ENCODE measurements at places on chromosomes 5 and 9.

DNA sequence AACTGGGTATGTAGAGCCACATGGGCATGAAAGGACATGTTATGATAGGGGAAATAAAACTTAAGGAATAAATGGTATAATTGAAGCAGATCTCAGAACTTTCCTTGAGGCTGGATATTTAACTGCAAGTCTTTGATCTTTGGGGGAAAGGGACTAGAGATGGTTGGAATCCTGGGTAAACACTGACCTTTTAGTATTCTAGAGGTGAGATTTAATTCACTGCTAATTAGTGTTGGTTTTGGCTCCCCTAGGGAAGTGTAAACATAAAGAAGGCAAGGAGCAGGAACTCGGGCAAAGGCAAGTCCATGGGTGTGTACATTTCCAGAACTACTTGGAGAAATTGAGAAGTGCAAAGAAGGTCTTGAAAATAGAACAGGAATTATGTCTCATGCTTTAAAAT lies 16.6 kb downstream of the NIM1K start:
- DNase-seq: no peak
- no peaks in the 10 kb centered on the region for H3K4me1 ChIP-seq
- H3K4me3 ChIP-seq: no peak overlapping the region
- H3K27ac ChIP-seq: no peak overlapping the region

- H3K27ac ChIP-seq: no peak overlapping the region
- H3K36me3 ChIP-seq: peaks cover 45% of the 10 kb centered on the region
- DNase-seq: no peak
- no peaks in the 10 kb centered on the region for H3K27me3 ChIP-seq
Observed at GRCh38 chr5:103126557-103126956, 6.5 kb downstream of the PPIP5K2 start.

DNA sequence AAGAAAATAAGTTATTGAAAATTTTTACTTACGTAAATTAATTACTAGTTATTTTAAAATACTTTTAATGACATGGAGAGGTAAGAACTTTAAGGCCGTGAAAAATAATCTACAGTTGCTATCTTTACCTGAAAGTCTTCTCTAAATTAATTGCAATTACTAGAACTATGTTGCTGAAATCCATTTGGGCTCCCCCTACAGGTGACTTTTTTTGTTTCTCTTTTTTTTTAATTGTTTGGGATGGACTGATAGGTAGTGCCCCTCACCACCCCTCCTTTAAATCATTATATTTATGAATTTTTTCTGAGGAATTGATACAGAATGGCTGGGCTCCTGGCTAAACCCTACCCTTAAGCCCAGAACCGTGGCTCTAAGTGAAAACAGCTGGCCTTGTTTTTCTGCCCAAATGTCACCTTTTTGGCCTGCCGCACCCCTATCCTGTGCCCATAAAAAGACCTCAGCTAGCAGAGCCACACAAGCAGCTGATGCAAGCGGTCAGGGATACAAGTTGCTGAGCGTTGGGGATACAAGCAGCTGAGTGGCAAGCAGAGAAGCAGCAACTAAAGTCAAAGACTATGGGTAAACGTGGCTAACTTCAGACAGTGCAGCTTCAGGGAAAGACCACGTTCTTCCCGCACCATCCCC lies 315.2 kb upstream of the ACO1 start:
- DNase-seq: no peak
- no peaks in the 10 kb centered on the region for H3K36me3 ChIP-seq
- no peaks in the 10 kb centered on the region for H3K27me3 ChIP-seq
- H3K27ac ChIP-seq: no peak overlapping the region
- no peak overlapping the region for H3K4me3 ChIP-seq

GRCh38 chr9:83981126-83981871 lies 694 bp downstream of the RMI1 start:
- H3K4me1 ChIP-seq: peaks cover 37% of the 10 kb centered on the region
- peaks cover 67% of the 10 kb centered on the region for H3K36me3 ChIP-seq
- H3K27me3 ChIP-seq: no peaks in the 10 kb centered on the region
- peak overlapping the region; percentile 98 for H3K27ac ChIP-seq

GRCh38 chr5:94618029-94618492 lies 343 bp downstream of the KIAA0825 start:
- H3K27ac ChIP-seq: peak overlapping the region; percentile 99
- H3K27me3 ChIP-seq: no peaks in the 10 kb centered on the region
- DNase-seq: no peak
- peaks cover 20% of the 10 kb centered on the region for H3K36me3 ChIP-seq

DNA sequence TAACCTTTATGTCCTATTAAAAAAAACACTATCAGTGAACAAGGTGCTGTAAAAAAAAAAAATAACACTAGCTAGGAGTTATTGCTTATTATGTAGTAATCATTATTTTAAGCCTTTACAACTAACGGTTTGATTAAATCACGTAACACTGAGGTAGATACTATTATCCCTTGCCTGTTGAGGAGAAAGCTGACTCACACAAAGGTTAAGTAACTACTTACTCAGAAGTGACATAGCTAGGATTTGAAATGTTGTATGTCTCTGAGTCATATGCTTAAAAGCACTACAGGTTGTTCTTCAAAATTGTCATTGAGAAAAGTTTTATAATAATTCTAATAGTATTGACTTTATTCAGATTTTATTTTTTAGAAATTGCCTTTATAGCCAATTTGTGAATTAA lies 8.8 kb downstream of the TENT2 start:
- H3K4me1 ChIP-seq: peaks cover 58% of the 10 kb centered on the region
- no peak overlapping the region for H3K4me3 ChIP-seq
- H3K27ac ChIP-seq: no peak overlapping the region
- no peak for DNase-seq
- H3K36me3 ChIP-seq: peaks cover 94% of the 10 kb centered on the region
- H3K27me3 ChIP-seq: no peaks in the 10 kb centered on the region

DNA sequence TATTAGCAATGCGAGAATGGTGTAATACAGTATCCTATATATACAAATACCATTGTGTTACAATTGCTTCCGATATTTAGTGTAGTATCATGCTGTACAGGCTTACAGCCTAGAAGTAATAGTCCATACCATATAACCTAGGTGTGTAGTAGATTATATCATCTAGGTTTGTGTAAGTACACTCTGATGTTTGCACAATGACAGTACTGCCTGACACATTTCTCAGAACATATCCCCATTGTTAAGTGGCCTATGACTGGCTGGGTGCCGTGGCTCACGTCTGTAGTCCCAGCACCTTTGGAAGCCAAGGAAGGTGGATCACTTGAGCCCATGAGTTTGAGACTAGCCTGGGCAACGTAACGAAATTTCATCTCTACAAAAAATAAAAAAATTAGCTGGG lies 124.6 kb downstream of the PAM start:
- H3K36me3 ChIP-seq: peaks cover 41% of the 10 kb centered on the region
- no peak overlapping the region for H3K27ac ChIP-seq
- DNase-seq: no peak
- H3K4me1 ChIP-seq: no peaks in the 10 kb centered on the region

DNA sequence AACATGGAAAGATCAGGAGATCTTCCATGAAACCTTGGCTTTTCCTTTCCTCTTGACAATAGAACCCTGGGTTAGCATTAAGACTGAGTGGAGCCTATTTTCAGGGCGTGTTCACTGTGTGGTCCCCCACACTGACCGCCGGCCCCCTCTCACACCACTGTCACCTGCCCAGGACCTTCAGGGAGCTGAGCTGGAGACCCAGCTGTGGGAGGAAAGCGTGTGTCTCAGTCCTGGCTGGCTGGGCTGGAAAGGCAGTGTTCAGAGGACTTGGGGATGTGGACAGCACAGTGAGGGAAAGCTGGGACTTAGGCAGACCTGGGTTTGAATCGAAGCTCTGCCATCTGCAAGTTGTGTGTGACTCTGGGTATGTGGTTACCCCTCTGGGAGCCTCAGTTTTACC lies 268.1 kb downstream of the NSG2 start:
- peaks cover 61% of the 10 kb centered on the region for H3K27me3 ChIP-seq
- H3K4me1 ChIP-seq: peaks cover 2% of the 10 kb centered on the region
- no peak overlapping the region for H3K4me3 ChIP-seq
- H3K27ac ChIP-seq: no peak overlapping the region

DNA sequence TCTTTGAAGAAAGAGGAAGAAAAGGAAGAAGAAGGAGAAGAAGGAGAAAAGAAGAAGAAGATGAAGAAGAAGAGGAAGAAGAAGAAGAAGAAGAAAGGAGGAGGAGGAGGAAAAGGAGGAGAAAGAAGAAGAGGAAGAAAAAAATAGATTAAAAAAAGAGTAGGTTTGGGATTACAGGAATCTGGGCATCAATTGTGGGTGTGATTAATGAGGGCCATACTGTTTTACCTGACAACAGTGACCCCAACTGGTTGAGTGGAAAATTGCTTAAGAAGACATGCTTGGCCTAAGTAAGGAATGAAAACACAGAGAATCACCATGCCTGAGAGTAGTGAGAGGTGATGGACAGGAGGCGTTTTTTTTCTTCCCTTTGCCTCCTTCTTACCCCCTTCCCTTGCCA lies 114.6 kb downstream of the FAM170A start:
- DNase-seq: no peak
- H3K4me3 ChIP-seq: no peak overlapping the region
- no peaks in the 10 kb centered on the region for H3K4me1 ChIP-seq

- peaks cover 76% of the 10 kb centered on the region for H3K36me3 ChIP-seq
- H3K4me3 ChIP-seq: no peak overlapping the region
- no peaks in the 10 kb centered on the region for H3K27me3 ChIP-seq
Observed at GRCh38 chr5:154449786-154450185, 4.0 kb downstream of the SAP30L start.

DNA sequence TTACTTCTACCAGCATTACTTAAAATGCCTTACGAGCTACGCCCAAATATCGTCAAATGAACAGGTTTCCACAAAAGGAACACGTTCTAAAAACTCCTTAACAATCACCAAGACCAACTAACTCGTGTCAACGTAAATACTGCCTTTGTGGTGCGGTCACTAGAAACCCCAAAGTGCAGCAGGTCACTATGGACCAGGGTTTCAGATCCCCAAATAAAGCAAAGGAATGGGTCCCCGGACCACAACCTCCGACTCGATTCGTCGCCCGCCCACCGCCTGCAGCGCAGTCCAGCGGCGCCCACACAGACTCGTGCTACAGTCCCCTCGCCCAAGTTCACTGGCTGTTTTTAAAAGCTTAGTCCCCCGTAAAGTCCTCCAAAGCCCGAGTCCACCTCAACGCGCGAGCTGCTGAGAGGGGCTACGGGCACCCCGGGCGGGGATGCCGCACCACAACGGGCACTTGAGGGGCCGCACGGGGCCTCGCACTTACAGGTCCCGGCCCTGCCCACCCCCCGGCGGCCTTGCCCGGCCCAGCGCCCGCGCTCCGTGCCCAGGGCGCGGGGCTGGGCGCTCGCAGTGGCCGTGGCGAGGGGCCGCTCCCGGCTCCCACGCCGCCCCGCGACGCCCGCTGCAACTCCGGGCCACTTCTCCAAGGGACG lies 1.1 kb downstream of the NFIB start:
- H3K4me3 ChIP-seq: peak overlapping the region; percentile 70
- no peak overlapping the region for H3K27ac ChIP-seq
- peaks cover 23% of the 10 kb centered on the region for H3K4me1 ChIP-seq
- peaks cover 74% of the 10 kb centered on the region for H3K27me3 ChIP-seq

GRCh38 chr5:87004101-87004500 lies 263.6 kb upstream of the RASA1 start:
- H3K36me3 ChIP-seq: no peaks in the 10 kb centered on the region
- H3K27me3 ChIP-seq: peaks cover 4% of the 10 kb centered on the region
- H3K27ac ChIP-seq: no peak overlapping the region
- H3K4me3 ChIP-seq: no peak overlapping the region

DNA sequence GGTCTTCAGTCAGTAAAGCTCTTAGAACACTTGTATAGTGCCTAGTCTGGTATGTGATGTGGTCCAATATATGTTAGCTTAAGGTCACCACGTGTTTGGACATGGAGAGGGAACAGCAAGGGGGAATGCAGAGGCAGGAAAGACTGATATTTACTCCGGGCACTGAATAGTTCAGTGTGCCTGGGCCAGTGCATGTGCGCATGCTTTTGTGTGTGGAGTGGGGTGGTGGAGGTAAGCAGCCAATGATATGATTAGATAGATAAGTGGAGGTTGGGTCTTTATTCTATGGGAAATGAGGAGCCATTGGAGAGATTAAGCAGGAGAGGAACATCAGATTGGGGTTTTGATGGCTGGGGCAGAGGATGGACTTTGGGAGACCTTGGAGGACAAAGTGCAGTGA lies 14.0 kb downstream of the OR13J1 start:
- DNase-seq: no peak
- H3K27ac ChIP-seq: no peak overlapping the region
- H3K4me1 ChIP-seq: no peaks in the 10 kb centered on the region
- H3K4me3 ChIP-seq: no peak overlapping the region
- H3K36me3 ChIP-seq: no peaks in the 10 kb centered on the region
- peaks cover 2% of the 10 kb centered on the region for H3K27me3 ChIP-seq

DNA sequence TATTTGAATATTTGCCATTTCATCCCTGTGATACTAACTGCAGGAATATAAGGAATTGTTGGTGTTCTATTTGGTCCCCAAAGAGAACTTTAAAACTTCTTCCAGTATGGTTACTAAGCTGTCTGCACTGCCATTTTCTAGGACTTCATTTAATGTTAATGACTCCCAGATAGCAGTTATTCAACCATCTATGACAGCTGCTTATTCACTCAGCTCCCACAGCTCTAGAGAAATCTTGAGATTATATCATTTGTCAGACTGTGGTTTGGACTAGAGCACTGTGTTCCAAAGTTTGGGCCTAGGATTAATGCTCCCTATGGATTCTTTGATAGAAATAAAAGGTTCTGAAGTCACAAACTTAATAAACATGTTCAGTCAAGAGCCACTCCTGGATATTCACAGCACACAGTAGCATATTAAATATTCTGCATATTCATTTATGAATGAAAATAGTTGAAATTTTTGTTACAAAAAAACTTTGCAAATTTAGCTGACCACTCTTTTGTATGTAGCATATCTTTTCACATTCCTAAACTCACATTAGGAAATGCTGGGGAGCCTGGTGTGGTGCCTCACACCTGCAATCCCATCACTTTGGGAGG lies 173.7 kb downstream of the NFIB start:
- no peak for DNase-seq
- no peak overlapping the region for H3K27ac ChIP-seq
- H3K27me3 ChIP-seq: no peaks in the 10 kb centered on the region
- no peaks in the 10 kb centered on the region for H3K4me1 ChIP-seq

GRCh38 chr9:32554591-32554990 lies 2.2 kb upstream of the TOPORS start:
- no peak overlapping the region for H3K4me3 ChIP-seq
- no peak for DNase-seq
- H3K4me1 ChIP-seq: peaks cover 44% of the 10 kb centered on the region
- H3K27me3 ChIP-seq: no peaks in the 10 kb centered on the region

DNA sequence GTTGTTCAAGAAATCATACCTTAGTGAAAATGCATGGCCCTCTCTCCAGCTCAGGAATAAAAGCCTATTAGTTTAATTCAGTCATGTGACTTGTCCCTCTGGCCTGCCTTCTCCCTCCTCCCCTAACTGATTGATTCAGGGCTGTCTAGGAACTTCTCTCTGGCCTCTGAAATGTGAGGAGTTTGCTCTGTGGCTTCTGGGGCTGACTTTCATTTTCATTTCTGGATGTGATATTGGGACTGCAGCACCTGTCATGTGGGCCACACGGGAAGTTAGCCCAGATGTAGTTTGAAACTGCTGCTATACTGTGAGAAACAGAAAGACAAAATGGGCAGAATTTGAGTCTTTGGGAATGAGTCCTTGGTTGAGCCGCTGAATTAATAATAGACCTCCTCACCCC lies 44.8 kb downstream of the PARP8 start:
- peak overlapping the region; percentile 69 for H3K4me3 ChIP-seq
- peak; percentile 52 for DNase-seq
- H3K4me1 ChIP-seq: peaks cover 87% of the 10 kb centered on the region
- H3K27me3 ChIP-seq: no peaks in the 10 kb centered on the region
- H3K27ac ChIP-seq: peak overlapping the region; percentile 93
